GOT3 (cell line): ENCODE measurements at places on chromosomes 1 and 21.

DNA sequence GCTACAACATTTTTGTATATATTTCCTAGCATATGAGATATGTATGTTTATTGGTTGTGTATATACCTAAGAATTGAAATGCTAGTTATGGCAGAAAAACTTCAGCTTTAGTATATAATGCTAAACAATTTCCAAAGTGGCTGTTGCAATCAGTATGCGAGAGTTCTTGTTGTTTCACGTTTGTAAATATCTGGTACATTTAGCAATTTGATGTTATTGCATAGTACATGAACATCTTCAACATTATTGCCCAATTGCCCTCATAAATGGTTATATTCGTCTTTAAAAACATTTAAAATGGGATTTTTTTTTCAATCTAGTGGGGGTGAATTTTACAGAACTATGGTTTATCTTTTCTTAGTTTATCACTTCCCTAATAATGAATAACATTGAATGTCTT lies 86.2 kb upstream of the HP1BP3 start:
- no peak for DNase-seq

GRCh38 chr21:42962380-42963007 lies 11.9 kb upstream of the PKNOX1 start:
- DNase-seq, result no peak

GRCh38 chr1:242081446-242081845 lies 82.5 kb upstream of the MAP1LC3C start:
- no peak for DNase-seq

GRCh38 chr1:17200246-17200645 lies 4.7 kb upstream of the PADI1 start:
- DNase-seq, result no peak

GRCh38 chr1:82472489-82473131 lies 671.9 kb downstream of the ADGRL2 start:
- no peak for DNase-seq

GRCh38 chr1:151479462-151479861 lies 20.2 kb upstream of the POGZ start:
- no peak for DNase-seq

DNA sequence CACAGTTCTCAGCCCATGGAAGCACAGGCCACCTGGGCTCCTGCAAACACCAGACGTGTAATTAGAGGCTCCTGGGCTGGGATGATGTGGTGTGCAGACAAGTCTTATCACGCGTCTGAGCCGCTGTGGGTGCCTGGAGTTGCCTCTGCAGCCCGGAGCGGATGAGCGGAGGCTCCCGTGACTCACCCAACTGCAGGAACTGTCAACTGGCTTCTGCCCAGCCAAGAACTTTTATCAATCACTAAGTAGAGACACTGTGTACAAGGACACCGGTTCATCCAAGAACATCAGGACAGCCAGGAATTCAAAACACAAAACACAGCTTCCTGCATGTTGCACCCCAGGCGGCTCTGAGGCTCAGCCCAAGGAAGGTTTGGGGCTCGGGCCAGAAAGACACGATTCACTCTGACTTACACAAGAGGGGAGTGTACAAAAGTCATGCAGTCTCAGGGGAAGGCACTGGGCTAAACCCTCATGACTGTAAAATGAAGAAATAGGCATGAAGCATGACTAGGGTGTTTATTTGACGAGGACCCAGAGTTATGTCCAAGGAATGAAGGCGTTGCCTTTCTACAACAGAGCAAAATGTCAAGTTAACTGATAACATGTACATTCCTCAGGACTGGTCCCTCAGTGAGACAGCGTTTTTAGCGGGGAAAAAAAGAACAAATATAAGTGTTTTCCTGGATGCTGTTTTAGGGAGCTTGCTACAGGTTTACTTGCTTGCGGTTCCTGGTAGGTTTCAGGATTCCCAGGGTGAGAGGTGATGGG lies 21.1 kb downstream of the ERRFI1 start:
- peak; percentile 52 for DNase-seq

DNA sequence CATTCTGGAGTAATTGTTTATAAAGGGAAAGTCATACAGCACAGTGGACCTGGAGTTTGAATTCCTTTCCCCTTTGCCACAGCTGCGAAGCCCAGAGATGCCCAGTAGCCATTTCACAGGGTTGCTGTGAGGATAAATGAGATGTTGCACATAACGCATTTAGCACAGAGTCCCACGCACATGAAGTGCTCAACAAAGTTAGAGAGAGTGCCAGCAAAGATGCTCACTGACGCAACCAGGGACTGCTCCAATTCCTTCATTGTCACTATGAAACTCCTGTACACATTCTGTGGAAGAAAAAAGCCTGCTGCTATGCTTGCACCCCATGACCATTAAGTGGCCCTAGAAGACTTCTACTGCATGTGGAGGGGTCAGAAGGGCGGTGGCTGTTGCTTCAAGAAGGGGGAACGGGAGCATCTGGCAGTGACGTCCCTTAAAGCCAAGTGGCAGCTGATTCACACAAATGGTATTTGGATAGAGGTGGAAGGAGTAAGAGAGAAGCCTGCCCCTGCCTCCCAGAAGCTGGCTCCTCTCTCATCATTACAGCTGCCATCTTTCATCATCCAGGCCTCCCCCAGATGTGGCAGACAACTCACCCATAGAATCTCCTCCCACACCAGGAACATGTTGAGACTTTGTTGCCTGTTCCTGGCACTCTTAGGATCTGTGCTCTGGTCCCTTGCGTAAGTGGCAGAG lies 26.5 kb upstream of the VAV3 start:
- DNase-seq, result no peak

DNA sequence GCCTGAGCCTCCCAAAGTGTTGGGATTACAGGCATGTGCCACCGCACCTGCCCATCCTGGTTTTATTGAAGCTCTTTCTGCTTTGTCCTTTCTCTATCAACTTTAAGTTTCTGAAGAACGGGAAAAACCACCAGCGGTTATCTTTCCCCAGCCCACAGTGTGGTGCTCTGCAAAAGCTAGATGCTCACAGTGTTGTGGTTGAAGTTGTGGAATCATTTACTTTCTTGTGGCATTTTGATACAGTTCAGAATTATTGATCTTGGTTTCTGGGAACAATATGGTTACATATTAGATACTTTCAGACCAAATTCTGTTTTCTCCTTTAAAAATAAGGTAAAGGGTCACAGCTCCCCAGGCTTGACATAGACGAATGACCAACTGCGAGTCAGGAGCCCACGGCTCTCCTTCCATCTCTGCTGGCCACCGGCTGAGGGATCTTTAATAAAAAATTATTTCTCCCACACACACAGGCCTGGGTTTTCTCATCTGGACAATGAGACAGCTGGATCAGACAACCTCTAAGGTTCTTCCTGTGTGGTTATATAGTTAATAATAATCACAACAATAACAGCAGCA lies 385.3 kb downstream of the SETD4 start:
- DNase-seq, result no peak
